ENCODE measurements at places on chromosomes 1 and 21. TPM values are rescaled to one million over a fixed set of nuclear protein-coding genes. Genes with fewer than 3 reads are reported as not detected.

Gene ZBTB37
- 5.9 TPM for total RNA-seq

Gene LCE6A
- total RNA-seq = not detected

Gene GOLT1A
- total RNA-seq = not detected

Gene AKIRIN1
- 49.3 TPM for total RNA-seq

Gene A3GALT2
- total RNA-seq = not detected

Gene SLFNL1
- total RNA-seq = 0.39 TPM

Gene MLLT11
- total RNA-seq = 26.5 TPM

Gene S100A1
- total RNA-seq = not detected

Gene IRF6
- total RNA-seq = 42.0 TPM

Gene CFHR1
- total RNA-seq = not detected

Gene GSTM5
- 1.6 TPM for total RNA-seq

Gene GGPS1
- total RNA-seq = 29.5 TPM

Gene CD164L2
- not detected for total RNA-seq

Gene ATP1A2
- not detected for total RNA-seq

Gene TIE1
- total RNA-seq = 562 TPM

Gene S100A7
- not detected for total RNA-seq

Gene LCE1C
- total RNA-seq = not detected

Gene FCRL4
- not detected for total RNA-seq

Gene MROH9
- total RNA-seq = not detected

Measured in endothelial cell of umbilical vein (primary cell).